NCI-H1694 treated with DMSO at 0.1 percent for 48 hours (cell line): ENCODE measurements at places on chromosomes 4 and X.

GRCh38 chr4:147754037-147754445 is 22.2 kb downstream of the ARHGAP10 start:
- DNase-seq, result no peak

- DNase-seq, result no peak
These were observed 265.5 kb downstream of the PPP3CA start for GRCh38 chr4:101081695-101082369.

DNA sequence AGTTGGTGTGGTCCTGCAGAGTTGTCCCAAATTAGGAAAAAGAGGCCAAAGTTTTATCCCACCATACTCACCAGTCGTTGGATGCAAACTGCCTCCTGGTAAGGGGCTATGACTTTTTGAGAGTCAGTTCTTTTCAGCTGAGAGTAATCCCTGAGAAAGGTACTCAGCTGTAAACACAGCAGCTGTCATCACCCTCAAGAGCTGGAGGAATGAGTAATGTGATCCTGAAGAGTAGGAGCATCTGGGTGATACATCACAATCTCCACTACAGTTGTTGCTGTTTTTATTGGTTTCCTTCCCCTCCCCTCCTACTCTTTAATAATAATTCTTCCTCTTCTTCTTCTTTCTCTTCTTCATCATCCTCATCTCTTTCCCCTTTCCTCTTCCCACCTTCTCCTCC is 5.7 kb downstream of the MAGEE1 start:
- DNase-seq, result peak; percentile 7

DNA sequence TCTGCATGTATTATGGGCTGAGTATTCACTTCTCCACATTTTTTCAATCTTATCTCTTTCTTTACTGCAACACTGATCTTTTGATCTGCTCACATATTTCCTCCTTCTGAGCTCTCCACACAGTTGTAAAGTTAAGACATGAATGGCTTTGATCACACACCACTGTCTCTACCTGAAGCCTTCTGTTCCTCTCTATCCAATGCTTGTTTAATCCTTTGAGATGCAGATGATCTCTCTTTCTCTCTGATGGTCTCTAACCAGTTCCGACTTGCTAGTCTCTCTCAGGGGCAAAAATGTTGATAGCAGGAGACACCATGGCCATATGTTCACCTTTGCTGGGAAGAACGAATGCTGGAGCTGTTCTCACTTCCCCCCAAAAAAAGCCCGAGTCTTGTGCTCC is 162.4 kb downstream of the UNC5C start:
- no peak for DNase-seq

- DNase-seq, result no peak
These were observed 1.5 kb upstream of the CXCL2 start for GRCh38 chr4:74100531-74100930.

DNA sequence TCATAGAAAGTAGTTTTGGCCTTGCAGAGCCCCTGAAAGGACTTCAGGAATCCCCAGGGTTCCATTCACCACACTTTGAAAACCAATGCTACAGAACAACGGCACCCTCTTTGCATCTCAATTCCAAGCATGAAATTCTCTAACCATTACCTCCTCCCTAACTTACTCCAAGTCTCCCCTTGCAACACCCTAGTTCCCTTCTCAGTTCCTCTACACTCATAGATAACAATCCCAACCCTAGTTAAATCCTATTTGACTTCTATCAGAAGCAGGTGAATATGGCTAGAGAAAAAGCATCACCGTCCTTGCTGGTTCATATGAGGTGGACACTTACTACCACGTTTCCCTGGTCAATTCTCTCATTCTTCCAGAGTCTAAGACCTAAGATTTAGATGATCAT is 2.4 kb downstream of the RCHY1 start:
- DNase-seq, result no peak

- no peak for DNase-seq
These were observed 17.3 kb upstream of the UVSSA start for GRCh38 chr4:1329408-1330371.

- DNase-seq, result no peak
These were observed 848.1 kb upstream of the FRG1 start for GRCh38 chr4:189092581-189092980.

DNA sequence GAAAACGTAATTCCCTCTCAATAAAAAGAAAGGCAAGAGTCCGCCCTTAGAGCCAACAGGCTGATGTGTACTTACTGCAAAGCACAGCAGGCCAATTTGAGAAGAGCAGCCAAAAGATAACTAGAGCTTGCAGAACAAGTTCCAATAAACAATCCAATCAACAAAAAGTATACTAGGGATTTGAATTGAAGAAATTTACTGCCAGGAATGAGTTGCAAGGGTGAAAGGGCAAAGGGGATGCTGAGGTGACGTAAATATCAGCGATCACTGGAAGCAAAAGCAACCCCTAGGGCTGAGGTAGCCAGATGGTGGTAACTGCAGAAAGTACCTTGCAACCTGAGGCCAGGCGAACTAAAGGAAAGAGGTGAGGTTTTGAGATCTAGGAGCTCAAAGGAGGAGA is 152.1 kb upstream of the TENM3 start:
- no peak for DNase-seq

DNA sequence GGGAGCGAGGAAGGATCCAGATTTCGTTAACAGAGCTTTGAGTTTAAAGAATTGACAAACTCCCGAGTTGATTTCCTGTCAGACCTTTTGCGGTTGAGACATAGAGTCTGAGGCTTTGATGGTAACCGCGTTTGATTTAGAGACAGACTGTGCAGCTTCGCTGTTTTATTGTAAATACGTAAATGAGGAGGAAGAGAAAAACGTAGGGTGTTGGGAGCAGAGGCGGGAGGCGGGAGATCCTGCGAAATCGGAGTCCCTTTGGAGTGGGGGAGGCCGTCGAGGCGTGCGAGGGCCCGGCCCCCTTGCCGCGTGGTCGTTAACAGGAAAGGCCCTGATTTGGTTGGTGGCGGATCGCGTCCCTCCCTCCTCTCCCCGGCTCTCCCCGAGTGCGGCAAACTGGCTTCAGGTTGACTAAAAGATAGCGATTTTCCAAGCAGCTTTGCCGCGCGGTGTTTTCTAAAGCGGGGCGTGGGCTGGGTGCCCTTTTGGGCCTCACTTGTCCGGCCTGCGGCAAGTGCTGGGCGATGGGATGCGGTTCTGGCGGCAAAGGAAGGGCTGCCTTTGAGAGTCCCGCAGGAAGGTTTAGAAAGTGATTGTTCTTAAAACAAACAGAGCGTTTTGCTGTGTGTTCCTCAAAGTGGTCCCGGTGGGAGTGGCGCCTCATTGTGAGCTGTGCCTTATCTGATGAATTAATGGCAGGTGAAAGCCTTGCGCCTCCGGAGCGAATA is 857 bp downstream of the SCML1 start:
- DNase-seq, result no peak

DNA sequence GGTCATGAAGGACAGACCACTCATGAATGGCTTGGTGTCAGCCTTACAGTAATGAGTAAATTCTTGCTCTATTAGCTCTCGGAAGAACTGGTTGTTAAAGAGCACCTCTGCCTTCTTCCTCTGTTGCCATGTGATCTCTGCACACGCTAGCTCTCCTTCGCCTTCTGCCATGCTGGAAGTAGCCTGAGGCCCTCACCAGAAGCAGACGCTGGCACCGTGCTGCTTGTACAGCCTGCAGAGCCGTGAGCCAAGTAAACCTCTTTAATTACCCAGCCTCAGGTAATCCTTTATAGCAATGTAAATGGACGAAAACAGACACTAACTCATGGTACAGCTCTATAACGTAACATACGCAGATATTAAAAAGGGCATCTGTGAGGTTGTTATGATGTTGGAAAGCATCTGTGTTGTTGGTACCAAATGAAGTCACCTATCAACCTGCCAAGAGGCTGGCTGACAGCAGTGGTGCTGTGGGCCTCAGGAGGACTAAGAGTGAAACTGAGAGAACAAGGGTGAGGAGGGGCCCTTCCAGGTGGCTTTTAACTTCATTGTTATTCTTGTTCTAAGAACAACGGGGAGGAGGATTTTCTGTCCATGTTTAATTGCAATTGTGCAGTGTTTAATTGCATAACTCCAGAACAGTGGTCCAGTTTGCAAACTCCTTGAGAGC is 69.2 kb downstream of the CRMP1 start:
- no peak for DNase-seq

DNA sequence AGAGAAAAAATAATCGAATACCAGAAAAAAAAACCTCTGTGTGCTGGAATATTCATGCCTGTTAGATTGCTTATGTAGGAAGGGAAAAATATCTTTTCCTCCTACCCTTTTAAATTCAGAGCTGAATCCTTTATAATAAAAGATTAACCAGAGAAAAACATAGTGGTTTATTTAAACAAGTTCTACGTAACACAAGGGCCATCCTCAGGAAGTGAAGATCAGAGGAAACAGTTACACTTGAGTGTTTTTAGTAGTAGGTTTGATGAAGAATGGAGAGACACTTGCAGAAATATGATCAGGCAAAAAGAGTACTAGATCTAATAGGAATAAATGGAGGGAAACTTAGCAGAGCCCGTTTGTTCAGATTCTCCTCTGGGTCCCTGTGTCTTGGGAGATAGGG is 66.3 kb downstream of the TMEM156 start:
- no peak for DNase-seq

DNA sequence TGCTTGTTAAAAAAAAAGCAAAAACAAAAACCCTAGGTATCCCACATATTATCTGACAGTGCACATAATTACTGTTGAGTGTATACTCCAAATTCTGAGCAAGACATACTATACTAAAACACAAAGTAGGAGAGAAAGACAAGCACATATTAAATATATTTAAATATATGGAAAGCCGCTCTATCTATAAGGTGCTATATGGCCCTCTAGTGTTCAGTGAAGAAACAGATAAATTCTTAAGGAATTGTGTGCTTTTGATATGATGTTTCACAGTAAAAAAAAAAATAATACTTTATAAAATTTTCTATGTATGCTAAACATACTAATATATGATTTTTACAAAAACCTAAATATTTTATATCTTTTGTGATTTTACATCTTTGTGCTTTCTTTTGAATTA is 137.8 kb downstream of the FBXW7 start:
- DNase-seq, result peak; percentile 24

DNA sequence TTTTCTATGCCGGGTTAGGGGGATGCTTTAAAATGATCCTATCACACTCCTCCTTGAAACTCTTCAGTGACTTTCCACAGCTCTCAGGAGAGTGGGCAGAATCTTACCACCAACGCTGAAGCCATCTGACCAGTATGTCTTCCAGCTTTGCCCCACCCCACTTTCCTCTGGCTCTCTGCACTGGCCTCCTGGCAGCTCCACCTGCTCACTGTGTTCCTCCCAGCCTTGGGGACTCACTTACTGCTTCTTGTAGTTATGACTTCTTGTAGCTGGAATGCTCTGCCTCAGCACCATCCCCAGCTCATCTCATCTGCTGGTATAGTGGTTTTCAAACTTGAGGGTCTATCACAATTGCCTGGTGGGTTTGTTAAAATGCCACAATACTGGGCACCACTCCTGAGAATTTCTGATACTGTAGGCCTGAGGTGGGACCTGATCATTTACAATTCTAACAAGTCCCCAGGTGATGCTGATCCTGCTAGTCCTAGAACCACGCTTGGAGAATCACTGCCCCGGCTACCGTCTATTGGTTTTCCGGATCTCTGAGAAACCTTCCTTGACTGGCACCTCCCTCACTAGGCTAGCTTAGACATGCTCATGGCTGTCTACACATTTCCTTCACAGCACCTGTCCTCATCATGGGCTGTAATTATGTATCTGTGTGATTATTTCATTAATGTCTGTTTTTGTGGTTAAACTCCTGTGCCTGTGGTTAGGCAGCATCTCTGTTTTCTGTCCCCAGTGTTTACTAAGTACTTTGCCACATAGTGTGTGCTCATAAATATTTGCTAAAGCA is 152.2 kb downstream of the MGST2 start:
- DNase-seq, result no peak

DNA sequence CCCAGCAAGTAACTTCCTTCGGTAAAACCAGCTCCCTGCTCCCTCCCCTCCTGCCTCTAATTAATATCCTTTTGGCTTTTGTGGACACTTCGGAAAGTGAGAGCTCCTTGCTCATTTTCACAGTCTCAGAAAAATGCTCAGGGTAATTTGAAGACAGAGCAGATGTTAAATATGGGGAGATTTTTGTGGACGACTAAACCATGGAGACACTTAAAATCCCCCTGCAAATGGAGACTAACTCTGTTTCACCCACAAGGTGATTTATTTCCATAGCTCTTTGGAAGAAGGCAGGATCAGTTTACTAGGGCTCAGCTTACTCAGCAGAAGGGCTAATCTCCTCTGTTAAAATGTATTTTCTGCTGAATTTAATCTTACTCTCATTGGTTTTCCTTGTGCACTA is 12.2 kb upstream of the AMOT start:
- DNase-seq, result no peak

GRCh38 chr4:120064887-120065286 is 1.8 kb downstream of the MAD2L1 start:
- no peak for DNase-seq
